Stimulated activated CD8-positive, alpha-beta memory T cell treated with anti-CD3 and anti-CD28 coated beads, Interleukin-4, amount 100 ng/mL, for 24 hours (primary cell): ENCODE measurements at places on chromosomes 7 and 10.

DNA sequence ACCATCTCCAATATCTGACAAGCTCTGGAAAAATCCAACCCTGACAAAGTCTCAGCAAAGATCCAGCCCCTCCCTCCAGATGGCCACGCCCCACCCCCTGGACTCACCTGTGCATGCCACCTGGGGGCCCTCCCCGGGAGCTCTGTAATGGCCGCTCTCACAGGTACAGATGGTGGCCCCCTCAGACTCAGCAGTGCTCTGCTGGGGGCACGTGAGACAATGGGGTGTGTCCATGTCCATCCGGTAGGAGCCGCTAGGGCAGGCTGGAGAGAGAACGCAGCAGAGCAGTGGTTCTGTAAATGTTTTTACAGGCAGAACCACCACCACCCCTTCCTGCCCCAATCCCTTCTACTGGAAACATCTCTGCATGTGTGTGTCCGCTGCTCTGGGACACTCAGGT is 9.5 kb downstream of the EPHA1 start:
- DNase-seq, result no peak

- DNase-seq, result no peak
Observed at GRCh38 chr10:100894033-100894432, 18.7 kb upstream of the SLF2 start.

- peak; percentile 44 for DNase-seq
Observed at GRCh38 chr7:129989466-129989865, 36.7 kb upstream of the UBE2H start.

DNA sequence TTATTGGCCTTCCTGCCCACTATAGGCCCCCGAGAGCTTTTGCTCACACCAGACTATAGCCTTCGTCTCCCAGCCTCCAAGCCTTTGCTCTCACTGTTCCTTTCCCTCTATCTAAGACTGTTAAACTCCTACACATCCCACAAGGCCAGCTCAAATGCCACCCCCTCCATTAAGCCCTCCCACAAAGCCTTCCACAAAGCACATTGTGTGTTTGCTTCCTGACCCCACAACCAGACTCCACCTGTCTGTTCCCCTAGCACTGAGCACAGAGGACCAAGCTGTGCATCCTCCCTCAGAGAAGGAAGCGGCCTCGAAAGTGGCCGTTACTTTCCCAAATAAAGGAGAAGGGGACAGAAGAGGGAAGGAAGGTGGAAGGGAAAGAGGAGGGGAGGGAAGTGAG is 1.3 kb downstream of the LOXL4 start:
- DNase-seq, result no peak

- no peak for DNase-seq
Observed at GRCh38 chr10:84172467-84173356, 889 bp upstream of the GPR15LG start.

- DNase-seq, result no peak
Observed at GRCh38 chr10:123527151-123527550, 139.0 kb upstream of the GPR26 start.

GRCh38 chr7:94509887-94510581 is 425 bp downstream of the CASD1 start:
- DNase-seq, result peak; percentile 44

DNA sequence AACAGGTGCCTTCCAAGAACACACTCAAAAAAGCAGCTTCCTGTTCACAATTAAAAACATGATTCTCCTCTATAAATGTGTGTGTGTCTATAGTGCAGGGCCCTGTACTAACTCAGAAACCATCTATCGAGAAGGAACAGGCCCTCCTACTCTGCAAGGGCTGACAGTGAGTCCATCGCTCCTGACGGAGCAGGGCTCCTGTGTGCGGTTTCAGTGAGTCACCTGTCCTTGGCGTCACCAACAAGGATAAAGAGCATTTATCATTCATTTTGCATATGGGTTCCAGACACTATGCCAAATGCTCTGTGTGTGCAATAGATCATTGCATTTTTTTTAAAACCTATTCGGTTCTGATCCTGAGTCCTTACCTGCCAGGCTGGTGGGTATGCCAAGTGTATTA is 63.7 kb downstream of the TACC2 start:
- no peak for DNase-seq

DNA sequence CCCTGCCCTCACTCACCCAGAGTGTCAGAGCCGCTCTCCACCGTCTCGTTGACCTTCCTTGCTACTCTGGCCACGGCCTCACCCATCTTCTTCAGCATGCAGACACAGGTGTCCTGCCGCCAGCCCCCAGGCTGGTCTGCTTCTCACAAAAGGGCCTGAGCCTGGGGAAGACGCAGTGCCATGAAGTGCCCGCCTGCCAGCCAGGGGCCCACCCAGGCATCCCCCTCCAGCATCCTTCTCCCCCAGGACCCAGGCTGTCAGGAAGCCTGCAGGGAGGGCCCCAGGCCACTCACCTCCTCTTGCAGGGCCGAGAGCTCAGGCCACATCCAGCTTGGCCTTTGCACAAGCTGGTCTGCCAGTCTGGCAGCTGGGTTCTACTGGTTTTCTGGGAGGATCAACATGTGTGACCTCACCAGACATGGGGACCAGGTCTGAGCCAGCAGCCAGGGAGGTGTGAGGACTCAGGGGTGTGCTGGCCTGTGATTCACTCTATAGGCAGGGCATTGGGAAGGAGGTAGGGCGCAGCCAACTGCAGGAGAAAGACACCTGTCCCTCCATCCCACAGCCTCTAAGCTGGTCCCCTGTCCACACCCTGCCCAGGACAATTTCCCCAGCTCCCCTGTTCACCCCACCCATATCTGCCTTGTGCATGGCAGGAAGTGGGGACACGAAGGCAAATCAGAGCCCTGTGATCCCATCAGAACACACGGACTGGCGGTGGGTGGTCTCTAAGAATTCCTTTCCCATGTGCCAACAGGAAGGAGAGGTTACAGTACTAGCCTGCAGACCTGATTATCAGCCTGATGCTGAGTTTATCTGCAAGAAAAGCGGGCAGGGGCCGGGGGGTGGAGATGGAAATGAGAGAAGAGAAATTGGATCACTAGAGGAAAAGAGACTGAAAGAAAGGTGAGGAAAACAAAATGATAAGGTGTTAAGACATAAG is 5.7 kb downstream of the LRRC20 start:
- DNase-seq, result no peak

- no peak for DNase-seq
Observed at GRCh38 chr7:69663911-69664832, 65.9 kb downstream of the AUTS2 start.

DNA sequence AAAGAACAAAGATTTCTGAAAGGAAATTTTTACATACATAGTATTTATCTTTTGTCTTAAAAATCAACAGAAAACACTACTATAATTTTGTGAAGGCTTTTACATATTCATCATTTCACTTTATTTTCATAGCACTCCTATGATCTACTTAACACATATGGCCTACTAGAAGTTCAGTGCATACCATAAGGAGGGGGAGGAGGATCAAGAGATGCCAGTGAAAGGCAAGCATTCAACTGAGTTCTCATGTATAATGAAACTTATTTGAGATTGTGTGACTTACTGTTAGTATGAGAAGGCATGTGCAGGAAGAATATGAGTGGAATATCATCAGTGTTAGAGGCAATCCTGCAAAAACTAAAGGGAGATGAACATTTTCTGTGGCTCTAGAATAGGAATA is 10.6 kb downstream of the BRAF start:
- no peak for DNase-seq

- DNase-seq, result no peak
Observed at GRCh38 chr7:5619419-5620130, 161.9 kb downstream of the RNF216 start.
